ENCODE measurements at places on chromosomes 11 and 22.
A peak's percentile ranks its signal among the peaks of the same experiment; 100 is the strongest.

GRCh38 chr11:110261195-110262071, 35.0 kb downstream of the RDX start:
- no peak for DNase-seq

DNA sequence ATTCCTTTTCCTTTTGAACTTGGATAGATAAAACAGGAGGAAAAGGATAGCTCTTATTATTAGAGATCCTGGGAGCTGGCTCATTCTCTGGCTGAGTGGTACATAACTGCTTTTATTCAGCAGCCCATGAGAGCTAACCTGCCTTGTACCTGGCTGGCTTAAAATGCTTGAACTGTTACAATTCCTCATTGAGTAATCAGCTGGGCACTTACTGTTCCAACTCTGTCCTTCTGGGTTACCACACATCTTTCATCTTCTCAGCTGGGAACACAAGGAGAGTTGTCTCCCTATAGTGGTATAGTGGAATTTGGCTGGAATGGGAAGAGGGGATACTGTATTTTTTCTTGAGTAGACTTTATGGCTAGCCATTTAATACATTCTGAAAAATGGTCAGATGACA, 39.8 kb upstream of the SPTBN2 start:
- no peak for DNase-seq

DNA sequence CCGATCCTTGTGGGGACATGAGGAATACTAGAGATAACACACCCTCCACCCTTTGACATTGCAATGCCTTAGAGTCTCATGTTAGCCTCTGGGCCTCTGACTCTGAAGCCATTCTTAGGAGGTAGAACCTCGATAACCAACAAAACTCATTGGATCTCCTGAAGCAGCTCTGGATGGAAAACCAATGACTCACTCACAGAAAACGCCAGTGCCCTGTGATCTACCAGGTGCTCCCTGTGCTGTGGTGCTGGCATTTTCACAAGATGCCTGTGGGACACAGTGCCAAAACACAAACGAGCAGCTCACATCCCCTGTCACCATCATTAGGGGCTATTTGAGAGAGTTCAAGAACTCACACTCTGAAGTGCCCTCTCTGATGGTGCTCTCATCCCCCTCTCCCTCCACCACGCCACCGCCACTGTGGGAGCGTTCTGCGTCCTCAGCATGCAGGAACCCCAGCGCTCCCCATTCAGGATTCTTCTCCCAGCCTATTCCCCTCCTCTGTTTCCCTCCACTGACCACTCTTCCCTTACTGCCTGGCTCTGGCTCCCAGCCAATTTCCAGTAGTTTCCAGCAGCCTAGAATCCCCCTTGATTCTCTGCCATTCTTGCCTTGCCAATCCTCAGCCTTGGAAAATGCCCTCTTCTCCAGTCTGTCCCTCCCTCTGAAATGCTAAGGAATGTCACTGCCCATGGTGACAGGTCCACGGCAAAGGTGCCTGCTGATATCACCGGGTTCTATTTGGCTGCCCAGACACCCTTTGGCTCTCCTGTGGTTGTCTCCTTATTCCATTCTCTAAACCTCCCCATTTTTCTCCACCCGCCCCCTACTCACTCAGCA, 4.7 kb upstream of the POLD4 start:
- DNase-seq: no peak

GRCh38 chr22:43136255-43136654, 6.9 kb downstream of the MCAT start:
- no peak for DNase-seq

GRCh38 chr11:101775033-101775432, 139.8 kb upstream of the CEP126 start:
- DNase-seq: no peak

- DNase-seq: no peak
Observed at GRCh38 chr11:4454021-4454420, 4.9 kb downstream of the OR52K2 start.

- no peak for DNase-seq
Observed at GRCh38 chr11:130071211-130071712, 1.6 kb downstream of the APLP2 start.

DNA sequence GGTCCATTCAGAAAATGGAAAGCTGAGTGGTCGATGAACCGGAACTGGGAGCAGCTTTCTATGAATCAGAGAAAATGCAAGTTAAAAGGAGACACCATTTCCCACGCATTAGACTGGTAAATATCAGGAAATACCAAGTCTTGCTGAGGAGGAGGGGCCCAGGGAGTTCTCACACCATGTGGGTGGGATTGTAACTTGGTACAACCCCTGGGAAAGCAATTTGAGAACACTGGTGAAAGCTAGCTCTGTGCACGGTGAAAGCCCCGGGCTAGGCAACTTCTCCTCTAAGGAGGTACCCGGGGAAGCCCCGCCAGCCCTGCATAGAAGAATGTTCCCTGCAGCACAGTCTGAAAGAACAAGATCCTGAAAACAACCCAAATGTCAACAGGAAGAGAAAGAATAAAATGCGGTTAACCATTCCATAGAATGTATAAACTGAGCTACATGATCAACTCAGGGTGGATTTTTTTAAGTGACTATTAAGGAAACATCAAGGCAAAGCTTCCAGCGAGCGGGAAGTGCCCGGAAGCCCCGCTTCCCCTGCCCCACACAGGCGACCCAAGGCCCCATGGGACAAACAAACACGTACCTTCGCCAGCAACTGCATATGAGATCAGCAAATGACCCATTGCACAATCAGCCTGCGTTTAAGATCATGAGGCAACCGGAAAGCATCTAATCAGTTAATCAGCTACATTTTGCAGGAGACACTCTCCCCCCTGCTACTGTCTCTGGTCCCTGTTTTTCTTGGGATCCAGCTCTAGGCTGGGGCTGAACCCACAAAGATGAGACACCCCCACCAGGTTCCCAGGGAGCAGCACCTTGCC, 11.3 kb downstream of the SHANK2 start:
- DNase-seq: no peak

DNA sequence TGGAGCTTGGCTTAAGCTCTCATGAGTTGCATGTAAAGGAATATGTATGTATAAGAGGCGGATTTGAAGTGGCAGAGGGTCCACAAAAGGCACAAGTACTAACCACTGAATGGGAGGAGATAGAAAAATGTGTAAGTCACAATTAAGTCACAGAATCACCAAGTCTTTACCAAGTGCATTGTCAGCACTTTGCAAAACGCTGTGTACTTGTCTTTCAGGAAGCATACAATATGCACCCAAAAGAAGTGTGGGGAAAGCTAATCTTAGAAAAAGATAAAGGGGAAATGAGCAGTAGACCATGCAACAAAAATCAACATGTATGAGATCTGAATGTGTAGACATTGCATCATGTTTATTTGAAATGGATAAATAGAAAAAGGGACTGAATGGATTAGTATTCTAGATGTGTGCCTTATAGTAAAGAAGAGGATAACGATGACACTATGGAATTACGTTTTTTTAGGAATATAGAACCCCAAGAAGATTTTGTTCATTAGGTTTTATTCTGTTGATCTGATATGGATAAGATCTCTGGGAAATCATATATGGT, 4.5 kb downstream of the CNTF start:
- DNase-seq: no peak

- DNase-seq: no peak
Observed at GRCh38 chr11:62892077-62892922, 11.6 kb downstream of the SLC3A2 start.

- no peak for DNase-seq
Observed at GRCh38 chr11:92510591-92510990, 286.0 kb downstream of the FAT3 start.

DNA sequence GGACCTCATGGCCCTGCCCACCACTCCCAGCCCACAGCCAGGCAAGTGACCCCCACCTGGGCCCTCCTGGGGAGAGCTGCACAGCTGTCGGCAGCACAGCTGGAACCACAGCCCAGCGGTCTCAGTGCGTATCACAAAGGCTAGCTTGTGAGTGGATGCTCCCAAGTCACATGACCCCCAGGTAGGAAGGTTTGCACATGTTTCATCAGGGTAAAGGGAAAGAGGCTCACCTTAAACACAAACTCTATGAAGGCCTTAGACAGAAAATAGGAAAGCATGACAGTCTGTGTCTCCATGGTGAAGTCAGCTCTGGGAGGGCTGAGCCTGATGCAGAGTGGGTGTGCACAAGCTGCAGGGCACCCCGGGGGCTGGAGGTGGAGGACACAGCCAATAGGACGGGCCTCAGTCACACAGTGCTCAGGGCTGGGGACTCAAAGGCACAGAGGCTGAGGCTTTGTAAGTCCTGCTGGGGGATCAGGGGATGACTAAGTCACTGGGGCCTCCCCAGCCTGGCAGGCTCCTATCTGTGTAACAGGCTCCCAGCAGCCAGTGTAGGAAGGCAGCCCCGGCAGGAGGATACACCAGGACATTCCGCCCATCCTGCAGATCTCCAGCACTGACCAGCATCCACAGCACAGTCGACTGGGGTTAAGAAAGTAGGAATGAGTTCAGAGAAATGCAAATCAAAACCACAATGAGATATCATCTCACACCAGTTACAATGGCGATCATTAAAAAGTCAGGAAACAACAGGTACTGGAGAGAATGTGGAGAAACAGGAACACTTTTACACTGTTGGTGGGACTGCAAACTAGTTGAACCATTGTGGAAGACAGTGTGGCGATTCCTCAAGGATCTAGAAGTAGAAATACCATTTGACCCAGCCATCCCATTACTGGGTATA, 22.0 kb downstream of the CELSR1 start:
- no peak for DNase-seq

- no peak for DNase-seq
Observed at GRCh38 chr11:77230878-77231605, 70.4 kb downstream of the GDPD4 start.

DNA sequence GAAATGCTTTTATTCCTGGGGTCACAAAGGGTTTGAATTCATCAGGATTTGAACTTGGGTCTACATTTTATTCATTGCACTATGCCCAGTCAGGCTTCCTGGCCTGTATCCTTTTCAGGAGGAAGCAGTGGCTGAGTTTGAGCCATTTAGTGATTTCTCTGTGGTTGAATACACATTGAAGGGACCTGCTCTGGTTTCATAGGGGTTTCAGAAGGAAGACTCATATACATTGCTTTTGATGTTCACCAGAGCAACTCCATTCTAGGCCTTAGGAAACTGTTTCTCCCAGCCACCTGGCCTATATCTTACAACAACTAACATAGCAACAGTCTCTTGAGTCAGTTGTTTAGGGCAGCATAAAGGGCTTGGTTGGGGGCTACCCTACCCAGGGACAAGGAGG, 165.7 kb downstream of the INSC start:
- DNase-seq: no peak

- DNase-seq: peak; percentile 12
Observed at GRCh38 chr11:128884703-128885338, 6.3 kb upstream of the KCNJ5 start.

GRCh38 chr11:11949482-11949881, 58.9 kb downstream of the DKK3 start:
- DNase-seq: no peak

DNA sequence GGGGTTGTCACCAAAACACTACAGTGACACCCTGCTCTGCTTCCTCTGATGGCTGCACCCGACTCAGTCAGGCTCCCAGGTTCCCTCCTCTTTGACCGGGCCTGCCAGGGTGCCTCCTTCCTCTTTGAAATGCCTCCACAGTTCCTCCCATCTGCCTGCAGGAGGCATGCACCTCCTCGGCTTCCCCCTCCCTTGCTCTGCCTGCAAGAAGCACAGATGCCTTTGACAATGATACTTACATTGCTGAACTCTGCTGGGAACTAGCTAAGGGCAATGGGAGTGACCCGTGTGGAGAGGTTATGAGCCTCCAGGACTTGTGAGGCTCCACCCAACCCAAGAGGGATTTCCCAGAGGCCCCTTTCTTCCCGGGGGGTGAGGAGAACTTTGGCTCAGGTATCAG, 674.1 kb downstream of the OPCML start:
- no peak for DNase-seq

- no peak for DNase-seq
Observed at GRCh38 chr11:77379934-77380333, 78.4 kb upstream of the GDPD4 start.

GRCh38 chr11:67654225-67654624, 3.7 kb upstream of the ACY3 start:
- no peak for DNase-seq

- DNase-seq: no peak
Observed at GRCh38 chr22:36352803-36353507, 34.8 kb downstream of the MYH9 start.

- DNase-seq: no peak
Observed at GRCh38 chr11:93653571-93653970, 7.9 kb upstream of the CEP295 start.

DNA sequence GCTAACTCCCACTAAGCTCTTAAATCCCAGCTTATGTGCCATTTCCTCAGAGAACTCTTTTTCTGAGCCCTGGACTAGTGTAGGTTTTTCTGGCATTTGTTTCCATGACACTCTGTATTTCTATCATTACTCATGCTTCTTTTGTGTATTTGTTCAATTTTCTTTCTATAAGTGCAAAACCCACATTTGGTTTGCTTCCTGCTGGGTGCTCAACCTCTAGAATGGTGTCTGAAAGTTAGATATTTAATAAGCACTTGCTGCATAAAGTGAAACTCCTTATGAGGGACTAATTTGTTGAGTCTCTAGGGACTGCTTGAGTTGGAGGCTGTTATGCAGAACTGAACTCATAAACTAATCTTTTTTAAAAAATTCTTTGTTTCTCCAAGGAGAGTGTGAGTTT, 68.6 kb downstream of the SYT9 start:
- no peak for DNase-seq

DNA sequence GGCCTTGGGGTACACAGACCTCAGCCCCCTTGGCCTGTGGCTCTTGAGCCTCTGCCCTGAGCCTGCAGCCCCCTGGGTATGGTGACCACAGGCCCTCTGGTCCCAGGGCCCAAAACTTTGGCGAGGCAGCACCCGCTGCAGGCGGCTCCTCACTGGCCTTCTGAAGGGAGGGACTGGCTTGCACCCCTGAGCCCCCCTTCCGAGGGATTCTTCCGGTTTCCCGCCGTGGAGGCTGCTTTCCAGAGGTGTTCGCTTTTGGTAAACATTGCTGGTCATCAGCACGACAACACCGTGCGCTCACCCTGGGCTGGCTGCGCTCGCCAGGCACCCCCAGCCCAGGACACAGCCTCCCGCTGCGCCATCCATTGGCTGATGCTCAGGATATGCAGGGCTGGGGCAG, 42.0 kb downstream of the GRAMD4 start:
- DNase-seq: no peak

- DNase-seq: no peak
Observed at GRCh38 chr11:91350931-91351330, 873.7 kb upstream of the FAT3 start.

GRCh38 chr11:125448136-125448535, 47.9 kb downstream of the FEZ1 start:
- no peak for DNase-seq

GRCh38 chr11:110196241-110196754, 100.1 kb downstream of the RDX start:
- DNase-seq: no peak

DNA sequence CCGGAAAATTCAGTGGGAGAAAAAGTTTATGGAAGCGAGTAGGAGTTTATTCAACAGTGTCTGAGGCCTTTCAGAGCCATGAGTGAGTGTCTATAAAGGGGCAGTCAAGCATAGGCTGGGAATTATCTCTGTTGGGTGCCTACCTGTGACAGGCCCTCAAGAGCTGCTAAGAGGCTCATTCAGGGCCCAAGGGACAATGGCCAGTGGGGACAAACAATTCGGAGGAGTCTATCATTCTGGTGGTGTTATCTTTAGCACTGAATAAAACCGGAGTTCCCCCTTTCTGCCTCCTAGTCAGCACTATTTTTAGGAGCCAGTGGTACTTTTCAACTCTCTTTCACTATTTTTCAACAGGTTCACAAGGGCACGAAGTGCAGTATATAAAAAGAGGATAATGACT, 89.5 kb upstream of the HTATIP2 start:
- no peak for DNase-seq

- no peak for DNase-seq
Observed at GRCh38 chr11:702462-703461, 3.3 kb upstream of the EPS8L2 start.

- DNase-seq: no peak
Observed at GRCh38 chr11:118001494-118001971, 15.3 kb downstream of the IL10RA start.
